ENCODE measurements at places on chromosomes 2 and 18.

- no peak for DNase-seq
Measured at GRCh38 chr2:34291076-34291475, 692.0 kb upstream of the FAM98A start.

DNA sequence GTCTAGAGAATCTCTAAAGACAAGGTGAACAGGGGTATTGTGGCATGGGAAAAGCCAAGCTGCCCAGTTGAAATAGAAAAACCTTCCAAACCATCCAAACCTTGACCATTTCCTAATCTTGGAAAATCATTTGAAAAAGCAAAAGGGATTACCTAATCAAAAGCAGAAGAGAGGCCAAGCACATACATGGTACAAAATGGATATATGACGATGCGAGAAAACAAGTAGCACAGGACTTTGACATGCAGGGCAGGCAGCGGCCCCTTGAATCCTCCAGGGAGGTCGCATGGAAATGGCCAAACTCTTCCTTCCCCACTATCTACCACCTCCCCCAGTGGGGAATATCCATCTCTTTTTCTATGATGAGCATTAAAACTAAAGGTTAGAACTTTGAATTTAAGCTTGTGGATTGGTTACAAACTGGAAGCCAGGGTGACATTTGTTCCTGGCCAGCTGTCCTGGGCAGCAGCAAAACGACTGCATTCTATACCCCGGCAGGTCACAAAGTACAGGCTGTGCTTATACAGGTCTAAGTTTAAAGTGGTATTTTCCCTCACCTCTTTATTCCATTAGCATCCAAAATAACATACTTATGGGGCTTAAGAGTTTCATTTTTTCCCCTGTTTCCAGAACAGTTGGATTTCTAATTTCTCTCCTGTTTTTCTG lies 24.7 kb downstream of the MYOM1 start:
- DNase-seq, result no peak

- no peak for DNase-seq
Measured at GRCh38 chr2:54194761-54195750, 61.0 kb downstream of the TSPYL6 start.

- DNase-seq, result no peak
Measured at GRCh38 chr2:213036836-213037235, 114.6 kb downstream of the IKZF2 start.

GRCh38 chr18:10482363-10482984 lies 28.0 kb downstream of the APCDD1 start:
- DNase-seq, result no peak

GRCh38 chr2:85806358-85807118 lies 52.7 kb downstream of the ATOH8 start:
- DNase-seq, result no peak

- no peak for DNase-seq
Measured at GRCh38 chr2:7007846-7008741, 90.9 kb downstream of the RNF144A start.

DNA sequence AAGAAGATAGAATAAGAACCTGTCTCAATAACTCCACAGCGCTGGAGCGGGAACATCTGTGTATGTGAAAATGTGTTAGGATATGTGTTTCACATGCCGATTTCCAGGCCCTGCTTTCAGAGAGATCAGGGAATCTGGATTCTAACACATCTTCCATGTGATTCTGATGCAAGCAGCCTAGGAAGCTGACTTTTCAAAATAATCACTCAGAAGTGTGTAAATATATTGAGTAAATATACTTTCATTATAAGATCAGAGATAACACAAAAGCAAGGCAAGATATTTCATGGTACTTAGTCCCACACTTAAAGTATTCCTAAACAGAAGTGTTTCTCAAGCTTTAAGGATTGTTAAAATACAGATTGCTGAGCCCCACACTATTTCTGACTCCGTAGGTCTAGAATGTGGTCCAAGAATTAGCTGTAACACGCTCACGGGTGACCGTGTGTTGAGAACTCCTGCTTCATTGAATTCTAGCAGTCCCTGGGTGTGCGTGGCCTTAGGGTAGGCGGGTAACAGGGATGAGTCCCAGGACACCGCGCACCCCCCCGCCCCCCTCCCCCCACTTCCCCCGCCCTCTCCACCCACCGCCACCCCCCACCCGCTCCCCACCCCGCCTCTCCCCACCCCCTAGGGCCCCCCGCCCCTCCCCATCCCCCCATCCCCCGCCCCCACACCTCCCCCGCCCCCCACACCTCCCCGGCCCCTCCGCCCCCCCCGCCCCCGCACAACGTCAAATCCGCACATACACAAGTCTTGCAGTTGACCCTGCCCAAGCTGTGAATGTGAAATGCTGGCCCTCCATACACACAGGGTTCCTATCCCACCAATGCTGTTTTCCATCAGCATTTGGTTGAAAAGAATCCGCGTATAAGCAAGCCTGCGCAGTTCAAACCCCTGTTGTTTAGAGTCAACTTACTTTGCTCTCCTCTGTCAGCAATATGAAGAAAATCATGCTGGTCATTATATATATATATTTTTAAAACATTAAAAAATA lies 94.2 kb upstream of the SLC39A10 start:
- no peak for DNase-seq

GRCh38 chr2:241860184-241861078 lies 1.7 kb upstream of the PDCD1 start:
- no peak for DNase-seq

- no peak for DNase-seq
Measured at GRCh38 chr2:156635646-156636045, 199.5 kb downstream of the GPD2 start.

- no peak for DNase-seq
Measured at GRCh38 chr2:216012133-216012829, 1.1 kb downstream of the MREG start.

- no peak for DNase-seq
Measured at GRCh38 chr2:189873696-189874095, 89.4 kb downstream of the PMS1 start.

DNA sequence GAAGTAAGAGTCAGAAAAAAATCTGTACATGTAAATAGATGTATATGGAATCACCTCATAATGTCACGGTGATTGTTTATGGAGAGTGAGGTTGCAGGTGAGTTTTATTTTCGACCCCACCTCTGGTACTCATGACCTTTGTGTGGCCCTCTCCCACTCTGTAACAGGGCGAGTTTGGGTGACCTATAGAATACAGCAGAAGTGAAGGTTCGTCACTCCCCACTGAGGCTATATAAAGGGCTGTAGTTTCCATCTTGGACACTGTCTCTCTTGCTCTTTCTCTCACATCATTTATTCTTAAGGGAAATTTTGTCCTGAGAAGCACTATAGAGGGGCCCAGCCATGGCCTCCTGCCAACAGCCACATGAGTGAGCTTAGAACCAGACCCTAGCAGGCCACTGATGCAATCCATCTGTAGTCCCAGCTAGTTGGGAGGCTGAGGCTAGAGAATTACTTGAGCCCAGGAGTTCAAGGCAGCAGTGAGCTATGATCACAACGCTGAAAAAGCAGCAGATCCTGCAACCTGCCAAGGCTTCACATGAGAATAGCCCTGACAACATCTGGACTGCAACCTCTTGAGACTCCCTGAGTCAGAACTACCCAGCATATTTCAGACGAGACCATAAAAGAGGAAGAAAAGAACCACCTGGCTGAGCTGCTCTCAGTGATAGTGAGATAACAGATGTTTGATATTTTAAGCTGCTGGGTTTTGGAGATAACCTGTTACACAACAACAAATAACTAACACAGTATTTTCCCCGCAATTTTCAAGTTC lies 74.3 kb upstream of the SLC1A4 start:
- no peak for DNase-seq

DNA sequence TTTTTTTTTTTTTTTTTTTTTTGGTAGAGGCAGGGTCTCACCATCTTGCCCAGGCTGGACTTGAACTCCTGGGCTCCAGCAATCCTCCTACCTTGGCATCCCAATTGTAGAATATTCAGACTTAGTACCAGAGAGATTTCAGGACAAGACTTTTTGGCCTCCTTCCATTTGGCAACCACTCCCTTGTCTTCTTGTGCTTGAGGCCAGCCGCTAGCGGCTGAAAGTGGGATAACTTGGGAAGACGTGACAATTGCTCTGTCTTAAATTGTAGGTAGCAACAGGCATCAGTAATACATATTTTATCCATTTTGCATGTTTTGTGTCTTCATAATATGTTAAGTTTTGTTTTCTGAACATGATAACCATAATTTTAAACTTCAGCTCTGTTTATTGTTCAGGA lies 53.3 kb upstream of the TTN start:
- DNase-seq, result no peak

- no peak for DNase-seq
Measured at GRCh38 chr2:201952187-201952586, 81.5 kb upstream of the FZD7 start.

- DNase-seq, result no peak
Measured at GRCh38 chr2:110933420-110933819, 187.3 kb upstream of the BCL2L11 start.

DNA sequence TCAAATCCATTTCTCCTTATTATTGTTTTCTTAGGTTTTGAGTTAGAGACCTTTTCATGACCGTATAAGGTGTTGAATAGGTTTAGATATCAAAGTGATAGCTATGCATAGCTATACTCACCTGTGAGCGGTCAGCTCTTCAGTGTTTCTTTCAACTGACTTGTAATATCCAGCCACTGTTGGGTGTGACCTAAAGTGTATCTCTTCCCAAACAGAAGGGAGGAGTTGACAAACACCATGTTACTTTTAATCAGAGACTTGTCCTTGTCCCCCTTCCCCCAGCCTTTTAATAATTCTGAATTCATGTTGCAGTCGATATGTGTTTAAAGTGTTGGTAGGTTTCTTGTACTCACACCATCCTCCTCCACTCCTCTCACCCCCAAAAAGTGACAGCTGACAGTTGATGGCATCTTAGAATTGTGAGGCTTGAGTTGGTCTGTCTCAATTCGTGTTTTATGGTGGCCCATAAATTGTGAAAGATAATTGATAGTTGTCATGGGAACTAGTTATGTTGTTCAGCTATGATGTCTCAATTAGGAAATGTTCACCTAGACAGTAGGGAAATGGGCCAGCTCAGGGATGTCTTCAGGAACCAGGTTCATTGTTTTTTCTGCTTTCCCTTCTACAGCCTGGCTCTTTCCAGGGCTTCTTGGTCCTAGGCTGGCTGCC lies 12.0 kb downstream of the NEDD4L start:
- no peak for DNase-seq

DNA sequence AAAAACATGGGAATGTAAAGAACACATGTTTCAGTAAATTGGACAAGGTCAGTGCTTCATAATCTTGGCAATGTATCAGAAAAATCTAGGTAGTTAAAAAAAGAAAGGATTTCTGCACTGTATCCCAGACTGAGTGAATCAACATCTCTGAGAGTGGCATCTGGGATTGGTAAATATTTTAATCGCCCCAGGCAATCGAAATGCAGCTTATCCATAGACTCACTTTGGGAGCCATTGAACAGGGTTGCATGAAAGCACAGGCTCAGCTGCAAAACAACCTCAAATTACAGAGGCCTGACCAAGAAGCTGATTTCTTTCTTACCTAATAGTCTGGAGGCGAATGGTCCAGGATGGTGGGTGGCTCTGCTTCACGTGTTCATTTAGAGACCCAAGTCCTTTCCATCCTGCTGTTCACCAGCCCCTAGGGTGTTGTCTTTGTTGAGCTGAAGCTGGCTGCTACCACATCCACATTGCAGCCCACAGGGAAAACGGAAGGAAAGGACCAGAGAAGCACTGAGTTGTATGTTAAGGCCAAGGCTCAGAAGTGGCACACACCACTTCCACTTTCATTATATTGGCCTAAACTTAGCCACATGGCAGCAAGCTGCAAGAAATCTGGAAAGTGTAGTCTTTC lies 59.0 kb downstream of the MOGAT1 start:
- DNase-seq, result no peak

- no peak for DNase-seq
Measured at GRCh38 chr2:240384711-240385450, 50.6 kb upstream of the GPC1 start.

Measured in stimulated activated CD8-positive, alpha-beta memory T cell treated with anti-CD3 and anti-CD28 coated beads, Interleukin-15, amount 100 ng/mL, for 24 hours (primary cell).